ENCODE measurements at places on chromosomes 3 and 15.

GRCh38 chr15:89441295-89441812 is 55.0 kb downstream of the RHCG start:
- DNase-seq = no peak

- DNase-seq = no peak
Observed at GRCh38 chr3:4756855-4757574, 222.2 kb upstream of the BHLHE40 start.

GRCh38 chr3:134857356-134857755 is 62.3 kb downstream of the EPHB1 start:
- no peak for DNase-seq

DNA sequence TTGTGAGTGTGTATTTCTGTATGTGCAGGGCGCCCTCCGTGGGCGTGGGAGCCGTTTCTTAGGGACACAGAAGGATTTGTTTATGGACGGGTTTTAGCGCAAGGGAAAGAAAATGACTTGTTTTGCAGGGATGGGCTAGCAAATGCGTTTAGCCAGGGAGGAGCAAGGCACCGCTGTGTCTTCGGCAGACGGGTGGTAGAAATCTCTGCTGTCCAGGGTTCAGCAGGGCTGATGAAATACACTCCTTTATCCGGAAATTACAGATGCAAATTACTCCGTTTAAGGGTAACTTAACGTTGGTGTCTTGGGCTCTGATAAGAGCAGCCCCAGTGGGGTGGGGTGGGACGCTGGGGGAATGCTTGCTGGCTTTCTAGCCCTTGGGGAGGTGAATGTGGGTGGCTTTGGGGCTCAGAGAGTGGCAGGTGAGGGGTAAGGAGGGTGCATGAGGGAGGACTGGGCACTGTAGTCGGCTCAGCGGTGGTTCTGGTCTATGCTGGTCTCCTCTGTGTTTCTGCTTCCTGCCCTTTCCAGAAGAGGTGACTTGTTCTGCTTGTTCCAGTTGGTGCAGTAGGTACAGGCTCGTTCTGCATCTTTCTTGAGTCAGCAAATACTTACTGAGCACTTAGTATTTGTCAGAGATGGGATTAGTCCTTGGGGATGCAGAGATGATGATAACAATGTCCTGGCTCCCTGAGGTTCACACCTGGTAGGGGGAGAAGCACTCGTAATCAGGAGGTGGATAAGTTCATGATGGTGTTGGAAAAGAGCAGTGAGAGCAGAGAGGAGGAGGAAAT is 954 bp downstream of the SV2B start:
- no peak for DNase-seq

GRCh38 chr3:59339818-59340217 is 290.0 kb upstream of the CFAP20DC start:
- no peak for DNase-seq

- no peak for DNase-seq
Observed at GRCh38 chr15:80861731-80862170, 82.6 kb downstream of the CEMIP start.

GRCh38 chr3:11037241-11037873 is 44.8 kb downstream of the SLC6A1 start:
- no peak for DNase-seq

- DNase-seq = no peak
Observed at GRCh38 chr3:52986938-52987337, 58.9 kb downstream of the SFMBT1 start.

- no peak for DNase-seq
Observed at GRCh38 chr3:11077466-11077865, 76.8 kb upstream of the HRH1 start.

- no peak for DNase-seq
Observed at GRCh38 chr3:4729061-4729973, 236.2 kb downstream of the ITPR1 start.

- DNase-seq = no peak
Observed at GRCh38 chr15:40554161-40554525, 10.7 kb downstream of the CCDC32 start.

GRCh38 chr3:115217292-115217677 is 70.2 kb upstream of the ZBTB20 start:
- no peak for DNase-seq

DNA sequence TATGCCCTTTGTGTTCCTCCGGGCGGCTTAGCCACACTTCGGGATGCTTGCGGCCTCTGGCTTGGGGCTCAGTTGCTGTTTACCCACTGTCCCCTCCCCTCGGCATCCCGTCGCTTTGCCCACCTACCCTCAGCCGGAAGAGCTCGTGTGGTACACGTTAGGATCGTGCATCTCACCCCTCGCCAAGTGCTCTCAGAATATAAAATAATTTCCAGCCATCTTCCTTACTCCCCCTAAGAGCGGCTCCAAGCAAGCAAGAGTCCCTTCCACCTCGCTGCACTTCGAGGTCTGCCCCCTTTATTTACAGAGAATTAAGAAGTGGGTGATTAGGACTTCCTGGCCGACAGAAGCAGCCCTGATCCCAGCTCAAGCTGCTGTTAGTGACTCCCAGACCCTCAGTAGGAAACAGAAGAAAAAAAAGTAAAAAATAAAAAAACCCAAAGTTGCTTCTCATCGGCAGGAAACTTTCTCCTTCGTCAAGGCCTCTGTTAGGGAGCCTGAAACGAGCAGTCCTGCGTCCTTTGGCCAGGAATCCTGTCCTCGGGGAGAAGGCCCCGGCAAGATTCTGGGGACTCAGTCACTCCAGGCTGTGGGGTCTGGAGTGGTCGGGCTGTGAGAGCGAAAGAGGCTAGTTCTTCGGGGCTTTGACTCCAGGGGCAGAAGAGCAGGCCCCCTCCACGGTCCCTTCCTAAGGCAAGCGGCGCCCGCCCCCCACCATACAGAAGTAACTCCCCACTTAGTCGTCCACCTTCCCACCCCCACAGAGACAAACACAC is 3.0 kb downstream of the MEIS2 start:
- DNase-seq = no peak

GRCh38 chr3:126977821-126978220 is 5.1 kb upstream of the PLXNA1 start:
- no peak for DNase-seq

DNA sequence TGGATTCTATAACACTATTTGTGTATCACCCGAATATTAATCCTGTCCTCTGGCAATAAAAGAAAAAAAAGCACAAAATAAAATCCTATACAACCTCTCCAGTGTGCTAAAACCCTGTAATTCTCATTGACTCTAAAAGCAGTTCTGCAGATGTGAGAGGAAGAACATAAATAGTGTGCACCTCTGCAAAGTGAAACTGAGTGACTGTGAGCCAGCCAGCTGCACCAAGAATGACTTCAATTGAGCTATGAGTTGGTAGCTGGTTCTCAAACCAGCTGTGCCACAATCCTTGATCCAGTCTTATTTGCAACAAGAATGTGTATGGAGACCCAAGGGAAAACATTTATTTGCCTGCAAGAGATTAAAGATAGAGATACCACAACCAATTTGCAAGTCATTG is 31.2 kb upstream of the COL8A1 start:
- no peak for DNase-seq

DNA sequence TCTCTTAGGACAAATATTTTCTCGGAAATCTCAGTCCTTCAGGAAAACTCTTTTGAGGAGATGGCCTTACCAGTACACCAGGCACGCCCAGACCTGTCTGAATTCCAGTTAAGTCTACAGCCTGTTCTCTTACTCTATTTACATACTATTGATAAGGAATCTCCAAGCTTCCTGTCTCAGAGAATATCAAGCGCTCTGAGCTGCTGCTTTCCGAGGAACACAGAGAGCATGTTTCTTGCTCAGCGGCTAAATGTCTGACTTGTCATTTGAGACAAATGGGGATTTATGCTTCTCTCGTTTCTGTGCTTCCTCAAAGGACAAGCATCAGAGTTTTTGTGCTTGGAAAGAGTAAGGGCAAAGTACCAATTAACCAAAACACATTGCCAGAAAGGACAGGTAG is 112.4 kb upstream of the CCDC54 start:
- no peak for DNase-seq

DNA sequence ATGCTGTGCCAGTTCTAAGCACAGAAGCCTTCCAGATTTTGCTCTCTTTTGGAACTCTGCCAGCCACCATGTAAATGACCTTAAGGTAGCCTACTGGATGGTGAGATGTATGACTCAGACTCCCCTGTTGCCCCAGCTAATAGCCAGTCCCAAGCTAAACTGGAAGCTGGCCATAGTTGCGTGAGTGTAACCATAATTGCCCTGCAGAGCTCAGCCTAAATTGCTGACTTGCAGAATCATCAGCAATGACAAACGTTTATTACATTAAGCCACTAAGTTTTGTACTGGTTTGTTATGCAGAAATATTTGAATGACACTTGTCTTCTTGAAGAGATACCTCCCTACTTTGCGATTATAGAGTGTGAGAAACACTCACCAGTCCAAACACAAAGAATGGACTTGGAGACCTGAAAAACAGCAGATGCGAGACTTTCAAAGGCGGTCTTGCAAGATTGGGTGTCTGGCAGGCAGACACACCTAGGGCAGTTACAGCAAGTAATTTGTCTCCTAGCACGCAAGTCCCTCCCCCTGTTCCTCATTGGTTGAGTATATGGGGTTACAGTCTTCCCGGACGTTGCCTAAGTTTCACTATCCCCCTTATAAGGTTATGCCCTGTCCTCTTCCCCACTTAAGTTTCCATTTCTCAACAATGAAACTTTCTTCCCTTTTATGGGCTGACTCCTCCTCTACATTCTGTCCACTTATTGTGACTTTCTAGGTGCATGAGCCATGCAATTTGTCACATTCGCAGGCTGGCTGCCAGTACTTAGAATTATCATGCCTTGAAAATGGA is 83.6 kb upstream of the XCR1 start:
- DNase-seq = no peak

GRCh38 chr15:60529332-60529731 is 50.4 kb upstream of the ICE2 start:
- no peak for DNase-seq

DNA sequence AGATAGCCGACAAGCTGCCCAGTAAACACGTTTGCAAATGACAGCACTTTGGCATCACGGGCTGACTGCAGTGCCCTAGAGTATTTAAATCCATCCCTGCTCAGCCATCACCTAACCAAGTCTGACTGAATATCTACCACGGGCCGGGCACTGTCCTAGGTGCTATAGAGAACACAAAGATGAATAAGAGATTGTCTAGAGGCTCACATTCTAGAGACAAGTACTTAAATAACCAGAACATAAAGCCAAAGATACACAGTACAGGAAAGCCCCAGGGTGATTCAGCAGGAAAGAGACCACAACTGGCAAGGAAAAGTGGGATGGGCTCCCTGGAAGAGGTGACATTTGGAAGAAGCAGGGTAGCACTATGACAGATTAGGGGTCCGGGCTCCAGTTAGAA is 103.5 kb downstream of the MYLK start:
- DNase-seq = no peak

DNA sequence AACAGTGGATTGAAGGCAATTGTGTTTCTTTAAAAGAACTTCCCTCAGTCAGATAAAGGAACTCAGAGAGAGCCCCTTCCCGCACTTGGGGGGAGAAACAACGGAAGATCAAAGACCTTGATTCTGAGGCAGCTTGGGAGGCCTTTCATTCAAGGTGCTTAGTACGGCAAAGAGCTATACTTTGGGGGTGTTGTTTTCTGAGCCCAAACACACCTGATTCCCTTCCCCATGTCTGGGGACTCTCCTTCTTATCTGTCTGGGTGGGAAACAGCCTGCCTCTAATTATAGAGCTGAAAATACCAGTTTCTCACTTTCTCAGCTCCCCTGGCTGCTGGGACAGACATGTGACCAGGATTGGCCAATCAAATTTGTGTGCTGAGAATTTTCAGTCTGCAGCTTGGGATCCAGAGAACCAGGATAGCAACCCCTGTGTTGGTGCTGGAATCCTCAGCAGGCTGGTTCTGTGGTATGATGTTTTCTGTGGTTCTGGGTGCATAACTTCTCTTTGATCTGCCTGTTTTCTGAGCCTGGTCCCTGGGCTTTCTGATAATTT is 19.4 kb upstream of the IQCF6 start:
- no peak for DNase-seq

DNA sequence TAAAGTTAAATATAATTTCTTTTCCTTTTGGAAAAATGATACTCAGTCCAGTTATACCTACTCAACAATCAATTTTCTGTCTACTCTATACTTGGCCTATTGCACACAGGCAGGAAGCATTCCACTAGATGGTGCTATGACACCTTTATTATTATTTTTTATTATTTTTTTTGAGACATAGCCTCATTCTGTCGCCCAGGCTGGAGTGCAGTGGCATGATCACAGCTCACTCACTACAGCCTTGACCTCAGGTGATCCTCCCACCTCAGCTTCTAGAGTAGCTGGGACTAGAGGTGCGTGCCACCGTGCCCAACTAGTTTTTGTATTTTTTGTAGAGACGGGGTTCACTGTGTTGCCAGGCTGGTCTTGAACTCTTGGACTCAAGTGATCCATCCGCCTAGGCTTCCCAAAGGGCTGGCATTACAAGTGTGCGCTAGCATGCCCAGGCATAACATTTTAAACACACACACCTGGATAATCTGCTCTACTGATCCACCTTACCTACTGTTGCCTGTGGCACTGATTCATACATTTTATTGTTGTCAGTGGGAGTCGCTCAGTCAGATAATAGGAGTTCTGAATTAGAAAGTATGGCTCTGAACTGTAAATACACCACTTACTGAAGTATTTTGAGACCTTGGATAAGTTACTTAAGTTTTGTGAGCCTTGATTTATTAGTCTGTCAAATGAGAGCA is 56.2 kb downstream of the EIF3J start:
- no peak for DNase-seq

GRCh38 chr15:84981711-84982300 is at the start of gene PDE8A:
Gene PDE8A, plus strand, starts transcription at chr15:84981856. Its CDS starts 307 bp downstream, at chr15:84982163.
- DNase-seq = no peak

DNA sequence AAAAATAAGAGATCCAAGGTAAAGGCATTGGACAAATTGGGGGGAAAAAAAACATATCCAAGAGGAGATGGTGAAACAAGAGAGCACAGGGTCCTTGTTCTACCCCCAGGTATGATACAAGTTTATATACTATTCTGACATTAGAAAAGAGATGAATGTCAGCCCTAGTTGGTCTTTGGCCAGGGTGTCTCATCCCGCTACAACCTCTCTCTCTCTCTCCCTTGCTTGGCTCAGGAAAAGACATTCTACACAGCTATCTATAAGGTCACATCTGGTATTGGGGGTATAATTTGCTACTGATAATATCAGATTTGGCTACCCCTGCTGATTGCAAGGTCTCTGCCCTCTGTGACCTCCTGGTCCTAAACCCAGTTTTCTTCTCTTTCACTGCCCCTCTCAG is 117.2 kb downstream of the GOLIM4 start:
- no peak for DNase-seq

GRCh38 chr3:68878962-68879361 is 53.4 kb downstream of the TAFA4 start:
- no peak for DNase-seq

DNA sequence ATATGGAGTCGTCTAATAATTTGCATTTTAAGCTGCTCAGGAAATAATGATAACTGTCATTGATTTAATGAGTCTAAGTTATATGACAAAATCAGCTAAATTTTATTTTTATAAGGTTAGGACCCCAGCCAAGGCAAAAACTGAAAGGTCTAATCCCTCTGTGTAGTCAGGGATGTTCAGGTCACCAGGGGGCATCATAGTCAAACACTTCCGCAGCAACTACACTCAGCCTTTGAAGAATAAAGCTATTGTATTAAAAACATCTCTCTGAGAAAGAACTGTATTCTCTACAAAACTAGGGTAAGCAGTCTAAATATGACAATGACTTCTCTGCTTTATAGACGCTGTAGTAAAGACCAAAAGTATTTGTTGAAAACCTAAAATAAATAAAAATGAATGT is 15.0 kb downstream of the INTS14 start:
- DNase-seq = no peak

GRCh38 chr3:119279584-119280243 is 14.5 kb upstream of the ARHGAP31 start:
- DNase-seq = no peak

Measured in NCI-H1417 treated with DMSO at 0.1 percent for 48 hours (cell line).